ENCODE measurements at places on chromosomes 1 and 21. TPM values are rescaled to one million over a fixed set of nuclear protein-coding genes. Genes with fewer than 3 reads are reported as not detected.

CFAP107 gene
- not detected for total RNA-seq

GPA33 gene
- total RNA-seq, result not detected

C8B gene
- not detected for total RNA-seq

NTMT2 gene
- total RNA-seq, result not detected

ANGPTL1 gene
- 57.0 TPM for total RNA-seq

GRCh38 chr21:34795548-34796180, 126.9 kb downstream of the CLIC6 start:
- no peak for DNase-seq

DNA sequence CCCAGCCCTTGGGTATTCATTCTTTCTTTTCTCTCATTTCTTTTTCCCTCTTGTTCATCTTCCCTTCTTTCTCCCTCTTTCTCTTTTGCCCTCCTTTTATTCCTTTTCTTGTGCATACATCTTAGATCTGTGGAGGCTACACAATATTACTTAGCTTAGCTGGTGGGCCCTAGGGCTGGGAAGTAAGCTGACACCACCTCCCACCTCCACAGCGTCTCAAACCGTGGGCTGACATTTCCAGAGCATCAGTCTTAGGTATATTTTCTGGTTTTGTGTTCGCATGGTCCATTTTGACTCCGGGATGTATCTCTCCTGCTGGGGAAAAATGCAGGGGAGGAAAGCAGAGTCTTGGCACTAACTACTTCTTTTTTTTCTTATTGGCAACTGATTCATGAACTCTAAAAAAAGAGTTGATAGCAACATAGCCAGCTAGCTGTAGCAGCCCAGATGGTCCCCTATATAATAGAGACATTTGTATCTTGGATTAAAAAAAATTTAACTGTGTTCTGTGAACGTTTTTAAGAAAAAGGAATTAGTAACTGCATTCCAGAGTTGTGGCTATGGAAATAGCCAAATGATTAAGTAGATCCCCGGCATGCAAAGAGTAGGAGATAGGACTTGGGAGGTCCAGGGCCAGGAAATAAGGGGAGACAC, 15.5 kb downstream of the CNIH3 start:
- no peak for DNase-seq

DNA sequence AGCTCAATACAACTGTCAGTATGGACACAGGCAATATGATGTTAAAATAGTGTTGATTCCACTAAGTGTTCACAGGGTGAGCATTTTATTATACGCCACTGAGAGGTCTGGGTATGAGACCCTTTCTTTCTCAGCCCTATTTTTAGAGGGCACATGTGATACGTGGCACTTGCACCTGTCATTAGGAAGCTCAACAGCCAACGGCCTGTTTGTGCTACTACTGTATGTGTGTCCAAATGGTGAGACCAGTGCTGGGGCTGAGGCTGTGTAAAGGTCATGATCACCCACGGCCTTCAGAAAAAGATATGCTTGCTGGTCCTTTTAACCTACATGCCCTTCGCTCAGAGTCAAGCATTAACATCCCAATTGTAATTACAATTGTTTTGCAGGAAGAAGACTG, 176.2 kb downstream of the DUSP10 start:
- no peak for DNase-seq

DNA sequence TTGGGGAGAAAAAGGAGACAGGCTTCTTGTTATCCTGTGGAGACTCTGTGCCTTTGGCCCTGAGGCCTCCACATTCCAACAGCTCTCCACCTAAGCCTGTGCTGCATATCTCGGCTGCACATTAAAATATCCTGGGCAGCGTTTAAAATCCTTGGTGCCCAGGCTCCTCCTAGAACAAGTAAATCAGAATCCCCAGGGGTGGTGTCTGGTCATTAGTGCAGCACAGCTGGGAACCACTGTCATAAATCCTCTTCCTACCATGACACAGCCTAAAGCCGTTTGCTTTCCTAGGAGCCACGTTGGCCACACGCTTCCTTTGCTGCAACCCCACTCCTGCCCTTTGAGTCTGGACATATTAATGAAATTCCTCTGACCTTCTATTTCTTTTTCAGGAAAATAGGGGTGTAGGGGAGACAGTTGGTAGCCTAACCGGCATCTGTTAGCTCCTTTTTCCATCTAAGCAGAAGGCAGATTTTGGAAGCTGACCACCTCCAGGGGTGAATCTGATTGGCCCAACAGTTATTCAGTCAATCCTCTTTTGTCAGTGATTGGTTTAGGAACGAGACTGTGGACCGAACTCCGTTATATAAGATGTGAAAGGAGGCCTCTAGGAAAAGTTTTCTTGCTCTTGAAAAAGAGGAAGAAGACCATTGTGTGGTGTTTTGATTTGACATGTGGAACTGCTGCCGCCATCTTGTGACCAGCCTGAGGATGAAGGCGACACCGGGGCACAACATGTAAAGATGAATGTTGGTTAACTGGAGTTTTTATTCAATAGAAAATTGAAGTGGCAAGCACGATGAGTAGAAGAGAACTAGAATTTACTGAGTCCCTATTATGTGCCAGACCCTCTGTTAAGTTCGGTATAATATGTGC, 41.9 kb downstream of the JUN start:
- DNase-seq, result no peak

DNA sequence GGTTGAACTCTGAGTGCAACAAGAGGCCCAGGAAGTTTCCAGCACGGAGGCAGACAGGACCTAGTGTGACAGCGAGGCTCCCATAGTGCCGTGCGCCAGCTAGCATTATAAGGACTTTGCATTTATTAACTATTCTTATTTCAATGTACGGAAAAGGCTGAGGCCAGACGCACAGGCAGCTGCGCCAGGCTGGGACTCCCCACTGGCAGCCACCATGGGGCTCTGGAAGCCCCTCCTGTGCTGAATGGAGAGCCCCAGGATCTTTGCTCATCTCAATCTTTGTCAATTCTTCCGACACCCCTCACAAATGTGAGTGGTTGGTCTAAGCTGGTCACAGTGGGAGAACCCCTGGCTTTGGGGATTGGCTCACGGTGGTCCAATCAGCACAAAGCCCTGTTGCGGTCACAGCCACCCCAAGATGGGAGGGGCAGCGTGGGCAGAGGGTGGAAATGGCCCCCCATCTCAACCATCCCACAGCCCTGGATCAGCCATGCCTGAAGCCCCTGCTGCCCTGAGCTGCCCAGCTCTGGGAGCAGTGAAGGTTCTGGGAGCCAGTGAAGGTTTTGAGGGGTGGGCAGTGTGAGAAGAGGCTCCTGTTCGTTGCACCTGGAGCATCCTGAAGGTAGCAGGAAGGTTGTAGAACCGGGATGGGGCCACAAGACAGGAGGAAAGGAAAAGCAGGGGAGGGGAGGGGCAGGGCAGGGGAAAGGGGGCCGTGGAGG, 59.5 kb upstream of the ADARB1 start:
- no peak for DNase-seq

DNA sequence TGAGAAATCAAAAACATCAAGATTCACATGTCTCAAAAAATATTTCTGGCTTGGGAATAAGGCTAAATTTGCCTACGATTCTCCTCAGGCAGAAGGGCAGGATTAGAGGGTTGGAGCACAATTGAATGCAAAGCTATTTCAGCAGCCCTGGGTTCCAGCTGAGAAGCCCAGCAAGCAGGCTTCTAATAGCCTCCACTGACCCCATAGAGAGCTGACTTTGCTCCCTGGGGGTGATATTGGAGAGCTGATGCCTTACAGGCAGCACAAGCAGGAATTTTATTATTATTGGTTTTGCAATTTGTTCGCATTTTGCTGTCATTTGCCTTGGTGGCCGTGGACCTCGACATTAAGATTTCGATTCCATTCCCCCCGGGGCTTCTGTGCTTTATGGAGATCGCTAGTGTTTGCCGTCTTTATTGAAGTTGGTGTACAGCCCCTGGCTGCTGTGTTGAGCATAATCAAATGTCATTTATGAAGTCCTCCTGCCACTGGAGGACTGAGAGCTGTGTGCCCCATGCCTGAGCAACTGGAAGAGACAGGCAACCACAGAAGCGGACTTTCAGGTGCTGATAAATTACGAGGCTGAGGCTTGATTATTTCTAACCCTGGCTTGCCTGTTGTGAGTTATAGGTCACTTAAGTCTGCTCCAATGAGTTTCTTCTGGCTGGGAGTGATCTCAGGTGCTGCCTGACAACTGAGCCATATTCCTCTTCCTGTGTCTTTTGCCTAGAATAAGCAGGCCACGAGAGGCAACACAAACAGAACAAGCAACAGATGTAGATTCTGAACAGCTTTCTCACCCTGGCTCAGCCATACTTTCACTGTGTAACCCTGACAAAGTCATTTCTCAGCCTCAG, 518.4 kb upstream of the CAMK1G start:
- DNase-seq, result no peak

DNA sequence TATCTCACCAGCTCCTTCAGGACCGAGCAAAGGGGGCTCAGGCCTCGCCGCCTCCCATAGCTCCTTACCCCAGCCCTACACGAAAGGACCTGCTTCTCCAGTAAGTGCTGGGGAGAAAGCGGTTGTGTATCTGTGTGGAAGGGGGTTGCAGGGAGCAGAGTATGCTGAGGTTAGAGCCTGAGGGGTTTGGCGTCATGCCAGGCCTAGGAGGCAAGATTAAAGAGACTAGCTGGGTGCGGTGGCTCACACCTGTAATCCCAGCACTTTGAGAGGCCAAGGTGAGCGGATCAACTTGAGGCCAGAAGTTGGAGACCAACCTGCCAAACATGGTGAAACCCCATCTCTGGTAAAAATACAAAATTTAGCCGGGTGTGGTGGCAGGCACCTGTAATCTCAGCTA, 14.1 kb upstream of the RASSF5 start:
- DNase-seq, result no peak

DNA sequence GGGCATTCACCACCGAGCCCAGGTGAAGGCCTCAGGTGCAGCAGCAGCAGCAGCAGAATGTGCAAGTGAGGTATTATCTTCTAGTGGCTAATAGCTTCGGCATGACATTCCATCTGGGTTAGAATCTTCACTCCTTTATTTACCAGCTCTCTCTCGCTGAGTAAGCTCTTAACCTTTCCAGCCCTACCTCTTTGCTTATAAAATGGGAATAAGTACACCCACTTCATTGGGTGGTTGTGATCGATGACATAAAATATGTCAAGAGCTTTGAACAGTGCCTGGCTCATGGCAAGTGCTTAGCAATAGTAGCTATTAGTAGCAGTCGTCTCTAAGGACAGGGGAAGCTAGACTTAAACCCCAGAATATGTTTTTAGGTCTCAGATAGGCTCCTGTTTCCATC, 149.5 kb downstream of the NOS1AP start:
- no peak for DNase-seq

DNA sequence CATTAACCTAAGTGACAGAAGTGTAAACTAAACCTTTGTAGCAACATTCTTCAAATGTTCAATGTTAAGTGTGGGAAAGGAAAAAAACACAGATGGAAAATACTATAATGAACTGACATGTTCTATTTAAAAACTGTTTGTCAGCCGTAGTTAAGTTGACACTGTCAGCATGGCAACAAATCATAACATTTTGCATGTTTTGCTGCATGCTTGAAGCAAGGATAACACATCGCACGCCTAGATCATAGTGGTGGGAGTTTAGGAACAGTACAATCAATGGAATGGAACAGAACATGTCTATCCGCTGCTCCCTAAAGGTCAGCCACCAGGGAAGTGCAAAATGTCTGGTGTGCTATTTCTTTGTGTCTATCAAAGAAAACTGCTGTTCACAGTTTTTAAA, 62.5 kb upstream of the ESRRG start:
- DNase-seq, result no peak

DNA sequence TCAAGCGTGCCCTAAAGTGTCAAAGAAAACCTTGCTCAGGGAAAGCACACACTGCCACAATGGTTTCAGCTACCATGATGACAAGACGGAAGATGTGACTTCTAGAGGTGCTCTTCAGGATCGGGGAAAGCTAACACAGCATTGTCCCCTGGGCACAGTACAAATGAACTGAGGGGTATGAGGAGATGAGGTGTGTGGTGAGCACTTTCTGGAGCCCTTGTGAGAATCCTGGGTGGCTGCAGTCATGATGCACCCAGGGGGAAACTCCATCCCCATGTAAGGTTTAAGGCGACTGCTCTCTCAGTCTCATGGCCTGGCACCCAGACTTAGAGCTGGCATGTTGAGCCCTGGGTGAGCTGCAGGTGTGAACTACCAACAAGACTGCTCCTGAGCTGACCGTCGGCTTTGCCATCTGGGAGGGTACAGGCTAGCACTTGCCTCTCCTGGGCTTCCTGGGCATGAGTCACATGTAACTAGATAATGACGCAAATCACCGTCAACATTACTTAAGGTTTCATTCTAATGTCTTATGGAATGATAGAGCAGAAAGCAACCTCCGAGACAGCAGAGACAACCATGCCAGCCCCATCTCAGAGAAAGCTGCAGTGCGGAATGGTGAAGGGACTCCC, 144.6 kb downstream of the CLIC6 start:
- DNase-seq, result no peak

DNA sequence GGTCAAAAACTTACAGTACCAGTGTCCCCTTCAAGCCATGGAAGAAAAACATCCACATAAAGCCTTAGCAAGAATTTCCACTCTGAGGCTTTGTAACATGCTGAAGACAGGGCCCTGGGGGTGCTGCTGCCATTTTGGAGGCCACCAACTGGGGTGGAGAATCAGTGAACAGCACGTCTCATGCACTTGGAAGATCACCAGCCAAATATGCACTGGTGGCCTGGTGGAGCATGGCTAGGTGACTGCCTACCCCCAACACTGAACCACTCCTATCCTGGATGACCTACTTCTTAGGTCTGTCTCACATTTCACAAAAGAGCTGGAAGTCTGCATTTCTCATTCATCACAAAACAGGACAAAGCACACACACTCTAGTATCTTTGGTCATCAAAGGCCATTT, 126.4 kb downstream of the COL24A1 start:
- no peak for DNase-seq

GRCh38 chr1:190320952-190321351, 156.7 kb downstream of the BRINP3 start:
- no peak for DNase-seq

DNA sequence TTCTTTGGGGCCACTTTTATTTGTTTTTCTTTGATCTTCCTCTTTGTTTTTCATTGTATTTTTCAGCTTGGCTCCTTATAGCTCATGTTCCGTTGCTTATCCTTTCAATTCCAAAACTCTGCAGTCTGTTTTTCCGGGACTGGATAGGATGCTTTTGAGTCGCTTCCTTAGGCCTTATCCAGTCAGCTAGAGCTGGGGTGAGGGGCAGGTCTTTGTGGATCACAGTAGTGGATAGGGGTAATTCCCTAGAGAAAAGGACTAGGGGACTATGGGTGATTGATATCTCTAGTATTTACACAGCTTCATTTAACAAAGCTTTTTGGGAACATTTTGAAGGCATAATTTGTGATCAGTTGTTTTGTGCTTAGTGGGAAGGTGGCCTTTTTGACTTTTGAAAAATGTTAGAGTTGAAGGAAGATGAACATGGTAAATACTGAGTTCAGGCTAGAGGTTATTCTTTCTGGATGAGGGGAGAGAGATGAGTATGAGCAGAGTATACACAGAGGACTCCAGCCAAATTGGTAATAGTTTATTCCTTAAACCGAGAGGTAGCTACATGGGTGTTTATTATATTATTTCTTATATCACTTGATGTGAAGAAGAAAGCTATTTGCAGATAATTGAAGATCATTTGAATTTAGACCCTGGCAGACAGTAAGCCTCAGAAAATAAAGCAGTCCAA, 22.5 kb downstream of the CEP350 start:
- DNase-seq, result no peak

Data from thyroid gland (tissue), 4 donors.